ENCODE measurements at places on chromosomes 1 and 21. TPM values are rescaled to one million over a fixed set of nuclear protein-coding genes. Genes with fewer than 3 reads are reported as not detected.

Gene FCGR2B
- not detected for total RNA-seq

Gene C1orf56
- total RNA-seq = 4.7 TPM

Gene KIF1B
- total RNA-seq = 13.5 TPM

Gene RORC
- not detected for total RNA-seq

Gene CRYBG2
- 2.0 TPM for total RNA-seq

Gene OR2T35
- not detected for total RNA-seq

Gene RGS4
- 0.08 TPM for total RNA-seq
